Activated CD4-positive, alpha-beta T cell treated with anti-CD3 and anti-CD28 coated beads, Interleukin-10, Interleukin-2, amounts not matched to agents 100 ng/mL and 50 ng/mL, durations not matched to agents 16 hours and 8 hours (primary cell): ENCODE measurements at places on chromosomes 5 and 9.

DNA sequence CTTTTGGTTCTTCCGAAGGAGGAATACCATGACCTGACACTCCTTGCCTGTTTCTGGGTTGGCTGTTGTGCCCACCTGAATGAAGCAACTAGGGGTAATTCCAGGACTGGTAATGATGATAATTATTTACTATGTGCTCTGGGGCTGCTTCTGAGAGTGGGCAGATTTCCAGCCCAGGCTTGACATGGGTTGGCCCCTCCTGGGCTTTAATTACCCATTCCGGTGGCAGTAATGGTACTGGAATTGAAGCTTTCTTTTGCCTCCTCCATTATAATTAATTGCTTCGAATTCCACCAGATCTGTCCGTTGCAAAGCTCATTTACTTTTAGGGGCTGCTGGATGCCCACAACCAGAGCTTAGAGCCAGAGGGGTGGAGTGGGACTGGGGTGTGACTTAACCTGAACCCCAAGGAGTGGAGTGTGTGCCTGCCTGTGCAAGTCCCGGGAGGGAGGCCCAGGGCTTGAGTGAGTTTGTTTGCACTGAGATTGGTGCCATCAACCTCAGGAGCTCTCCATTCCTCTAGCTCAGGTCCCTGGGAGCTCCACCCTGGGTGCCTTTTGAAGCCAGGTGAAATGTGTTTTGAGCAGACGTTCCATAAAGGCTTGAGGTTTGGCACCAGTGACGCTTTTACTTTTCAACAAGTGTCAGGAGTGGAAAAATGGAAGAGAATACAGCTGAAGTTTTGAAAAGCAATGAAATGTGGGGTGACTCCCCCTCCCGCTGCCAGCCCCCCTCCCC lies 214.6 kb downstream of the PDZD2 start:
- no peak for DNase-seq

DNA sequence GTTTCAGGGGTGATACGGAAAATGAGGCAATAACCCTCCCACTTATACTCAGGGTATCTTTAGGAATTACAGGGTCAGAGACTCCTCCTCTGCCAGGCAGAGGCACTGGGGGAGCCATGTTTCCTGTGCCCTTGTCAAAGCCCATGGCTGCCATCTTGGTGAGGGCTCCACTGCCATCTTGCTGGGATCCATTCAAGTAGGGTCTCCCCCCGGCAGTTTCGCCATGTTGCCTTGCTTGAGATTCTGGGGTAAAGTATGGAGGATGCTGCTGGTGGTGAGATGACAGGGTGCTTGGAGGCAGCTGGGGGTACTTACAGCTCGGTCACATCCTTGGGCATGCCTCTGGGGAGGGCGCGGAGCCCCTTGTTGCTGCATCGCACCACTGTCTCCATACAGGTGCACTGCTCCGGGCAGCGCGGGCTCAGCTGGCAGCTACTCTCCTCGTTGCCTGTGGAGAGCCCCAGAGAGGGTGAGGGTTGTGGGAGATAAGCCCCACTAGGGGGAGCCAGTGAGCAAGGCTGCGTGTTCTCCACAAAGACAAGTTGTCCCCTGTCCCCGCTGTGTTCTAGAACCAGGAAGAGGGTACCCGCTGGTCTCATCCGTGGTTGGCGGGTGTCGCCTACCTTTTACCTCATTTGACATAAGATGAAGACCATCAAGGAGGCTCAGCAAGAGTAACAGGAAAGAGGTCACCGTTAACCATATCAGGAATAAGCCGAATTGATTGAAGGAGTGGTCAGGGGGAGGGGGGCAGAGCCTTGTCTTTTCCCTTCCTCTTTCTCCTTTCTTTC lies 169.0 kb upstream of the PANK3 start:
- peak; percentile 77 for DNase-seq

DNA sequence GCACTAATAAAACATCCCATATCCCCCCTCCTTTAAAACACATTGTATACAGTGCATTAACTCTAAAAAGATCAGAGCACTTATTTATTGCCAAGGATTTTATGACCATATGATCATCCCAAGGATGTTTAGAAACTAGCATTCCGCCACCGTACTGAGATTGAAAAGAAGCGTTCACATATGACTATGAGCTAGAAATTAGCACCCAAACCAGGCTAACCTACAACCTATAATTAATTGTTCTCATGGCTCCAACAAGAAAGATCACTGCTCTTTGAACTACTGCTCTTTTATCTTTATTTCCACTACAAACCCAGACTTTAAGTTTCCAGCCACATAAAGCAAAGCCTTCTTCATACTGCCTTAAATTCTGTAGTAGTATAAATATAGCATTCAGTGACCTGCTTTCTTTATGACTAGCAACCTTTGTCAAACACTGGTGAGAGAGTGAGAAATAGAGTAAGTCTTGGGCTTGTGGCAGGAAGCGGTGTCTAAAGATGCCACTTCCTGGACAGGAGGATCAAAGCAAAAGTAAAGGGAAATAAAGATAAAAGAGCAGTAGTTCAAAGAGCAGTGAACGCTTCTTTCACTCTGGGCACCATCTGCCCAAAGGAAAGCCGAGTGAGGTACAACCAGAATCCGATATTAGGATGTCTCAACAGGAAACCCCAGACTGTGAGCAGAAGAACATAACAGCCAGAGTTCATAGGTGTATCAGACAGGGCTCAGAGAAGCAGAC lies 151.1 kb upstream of the ERCC6L2 start:
- peak; percentile 93 for DNase-seq

DNA sequence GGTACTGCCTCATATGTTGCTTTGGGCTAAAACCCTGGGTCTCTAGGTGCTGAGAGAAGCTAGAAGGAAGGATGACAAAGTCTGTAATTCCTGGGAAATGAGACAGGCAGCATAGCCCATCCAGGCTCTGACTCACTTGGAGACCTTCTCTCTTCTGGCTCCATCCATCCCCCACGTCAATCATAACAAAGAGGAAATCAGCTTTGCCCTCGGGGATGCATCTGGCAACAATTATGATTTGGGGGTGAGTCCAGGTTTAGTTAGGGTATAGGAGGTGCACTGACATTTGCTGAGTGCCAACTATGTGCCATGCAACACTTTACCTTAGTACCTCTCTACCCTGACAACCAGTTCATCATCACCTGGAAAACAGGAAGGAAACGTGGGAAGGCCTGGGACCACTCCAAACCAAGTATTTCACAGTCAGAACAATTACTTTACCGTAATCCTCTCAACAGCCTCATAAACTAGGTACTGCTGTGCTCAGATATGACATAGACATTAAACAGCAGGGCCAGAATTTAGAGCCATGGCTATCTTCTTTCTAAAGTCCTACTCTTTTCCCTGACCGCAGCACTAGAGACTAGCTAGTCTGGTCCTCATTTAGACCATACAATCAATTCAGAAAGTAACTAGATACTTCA lies 39.1 kb upstream of the GZMA start:
- DNase-seq, result no peak

- DNase-seq, result no peak
These were observed 3.8 kb upstream of the RNF14 start for GRCh38 chr5:141965071-141965470.
